NCI-H524 treated with DMSO at 0.1 percent for 48 hours (cell line): ENCODE measurements at places on chromosomes 1 and 21.

GRCh38 chr1:167482184-167482583, 36.1 kb downstream of the CD247 start:
- DNase-seq: no peak

DNA sequence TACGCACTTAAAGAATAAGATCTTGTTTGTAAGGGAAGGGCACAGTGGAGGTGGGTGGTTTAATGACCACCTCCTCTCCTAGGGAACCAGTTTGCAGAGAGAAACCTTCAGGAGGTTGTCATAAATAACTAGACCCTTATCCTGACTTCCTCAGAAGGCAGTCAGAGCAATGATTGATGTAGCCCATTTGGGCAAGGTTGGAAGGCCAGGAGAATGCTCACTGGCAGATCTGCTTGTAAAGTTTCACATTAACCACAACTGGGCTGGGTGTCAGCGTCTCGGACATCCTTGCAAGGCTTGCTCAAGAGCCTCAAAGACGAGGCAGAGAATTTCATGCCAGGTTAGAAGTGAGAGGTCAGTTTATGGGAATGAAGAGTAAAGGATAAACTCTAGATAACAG, 87.6 kb upstream of the TRABD2B start:
- DNase-seq: no peak

DNA sequence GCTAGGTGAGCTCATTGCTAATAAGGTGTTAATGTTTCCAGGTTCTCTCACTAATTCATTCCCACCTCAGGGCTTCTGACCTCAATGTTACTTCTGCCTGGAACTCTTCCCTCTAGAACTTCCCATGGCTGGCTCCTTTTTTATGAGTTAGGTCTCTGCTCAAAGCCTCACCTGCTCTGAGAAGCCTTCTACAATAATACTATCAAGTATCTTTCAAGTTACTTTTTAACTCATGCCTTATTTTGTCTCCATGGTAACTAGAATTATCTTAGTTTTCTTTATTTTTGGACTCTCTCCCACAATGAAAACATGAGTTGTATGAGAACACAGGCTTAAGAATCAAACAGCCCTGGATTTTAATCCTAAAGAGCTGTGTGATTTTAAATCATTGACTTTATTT, 3.5 kb upstream of the C1orf52 start:
- no peak for DNase-seq

- no peak for DNase-seq
These were observed 27.8 kb upstream of the RAP1GAP start for GRCh38 chr1:21696931-21697330.

- DNase-seq: no peak
These were observed 35.1 kb upstream of the DIP2A start for GRCh38 chr21:46423546-46424038.

GRCh38 chr1:218904416-218904815, 269.3 kb upstream of the LYPLAL1 start:
- DNase-seq: no peak

- DNase-seq: no peak
These were observed 38.3 kb upstream of the NRDC start for GRCh38 chr1:51916587-51917405.

- no peak for DNase-seq
These were observed 892.3 kb downstream of the LTN1 start for GRCh38 chr21:28100366-28100765.

DNA sequence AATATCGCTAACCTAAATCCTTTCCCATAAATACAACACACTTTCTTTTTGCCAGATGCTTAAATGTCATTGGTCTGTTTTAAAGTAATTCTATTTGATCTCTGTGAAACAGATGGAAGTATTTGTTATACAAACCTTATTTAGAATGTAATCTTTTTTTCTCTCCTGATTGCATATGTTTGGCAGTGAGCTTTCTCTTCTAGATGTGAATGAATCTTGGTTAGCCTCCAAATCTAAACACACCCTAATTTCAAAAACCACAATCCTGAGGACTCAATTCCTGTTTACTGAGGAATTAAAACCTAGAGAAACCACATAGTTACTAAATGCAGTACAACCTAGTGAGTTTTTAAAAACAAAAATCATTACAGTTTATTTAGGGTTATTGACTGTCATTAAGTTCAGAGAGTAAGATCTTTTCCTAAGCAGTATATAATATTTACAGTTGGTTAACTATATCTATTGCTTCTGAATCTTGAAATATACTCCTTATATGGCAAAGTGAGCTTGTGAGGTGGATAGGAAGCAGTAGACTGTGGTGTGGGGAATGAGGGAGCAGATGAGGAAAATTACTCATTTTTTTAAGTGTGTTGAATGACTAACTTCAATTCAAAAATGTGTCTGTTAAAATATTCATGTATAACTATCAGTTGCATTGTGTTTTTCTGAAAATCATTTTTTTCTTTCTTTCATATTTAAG, 218.7 kb downstream of the FMN2 start:
- no peak for DNase-seq

GRCh38 chr1:207745839-207746767, 5.8 kb upstream of the CD46 start:
- DNase-seq: no peak

DNA sequence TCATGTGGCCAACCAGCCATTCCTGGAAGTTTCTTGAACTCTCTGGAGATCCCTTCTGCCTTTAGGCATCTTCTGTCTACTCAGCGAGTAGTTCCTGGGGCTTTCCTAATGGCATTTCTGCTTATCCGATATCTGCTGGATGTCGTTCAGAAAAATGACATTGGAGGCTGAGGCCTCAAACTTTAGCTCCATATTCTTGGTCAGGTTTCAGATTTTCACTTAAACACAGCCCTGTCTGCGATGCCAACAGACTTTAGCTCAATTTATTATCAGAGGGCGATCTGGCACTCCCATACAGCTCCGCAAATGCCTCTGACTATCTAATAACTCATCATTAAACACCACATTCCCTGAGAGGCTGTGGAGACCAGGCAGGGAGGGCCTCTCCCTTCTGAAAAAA, 46.3 kb upstream of the ETS2 start:
- no peak for DNase-seq

- no peak for DNase-seq
These were observed 11.4 kb downstream of the AMPD2 start for GRCh38 chr1:109630898-109631512.

GRCh38 chr1:162151900-162152829, 82.7 kb downstream of the NOS1AP start:
- DNase-seq: no peak

- DNase-seq: no peak
These were observed 215.3 kb downstream of the BRINP2 start for GRCh38 chr1:177385760-177386698.

GRCh38 chr1:183953031-183953430, 84.5 kb downstream of the COLGALT2 start:
- no peak for DNase-seq

- no peak for DNase-seq
These were observed 311.5 kb upstream of the POGK start for GRCh38 chr1:166527752-166528151.

DNA sequence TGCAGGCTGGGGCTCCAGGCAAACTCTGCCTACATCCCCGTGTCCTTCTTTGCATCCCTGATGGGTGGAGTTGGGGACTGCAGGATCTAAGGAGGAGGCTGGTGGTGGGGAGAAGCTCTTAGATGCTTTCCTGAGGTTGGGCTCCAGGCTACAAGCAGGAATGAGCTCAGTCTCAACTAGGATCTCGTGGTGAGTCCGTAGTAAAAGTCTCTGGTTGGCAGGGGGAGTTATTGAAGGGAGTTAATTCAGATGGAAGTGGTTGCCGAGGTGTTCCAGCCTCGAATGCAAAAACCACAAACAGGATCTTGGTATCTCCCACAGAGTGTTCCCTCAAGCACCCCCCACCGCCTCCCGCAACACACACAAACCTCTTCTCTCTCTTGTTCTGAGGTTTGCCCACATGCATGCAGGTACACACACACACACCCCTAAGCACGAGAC, 35.0 kb downstream of the TMCC2 start:
- DNase-seq: no peak

- no peak for DNase-seq
These were observed 18.6 kb upstream of the PADI1 start for GRCh38 chr1:17186216-17186909.

DNA sequence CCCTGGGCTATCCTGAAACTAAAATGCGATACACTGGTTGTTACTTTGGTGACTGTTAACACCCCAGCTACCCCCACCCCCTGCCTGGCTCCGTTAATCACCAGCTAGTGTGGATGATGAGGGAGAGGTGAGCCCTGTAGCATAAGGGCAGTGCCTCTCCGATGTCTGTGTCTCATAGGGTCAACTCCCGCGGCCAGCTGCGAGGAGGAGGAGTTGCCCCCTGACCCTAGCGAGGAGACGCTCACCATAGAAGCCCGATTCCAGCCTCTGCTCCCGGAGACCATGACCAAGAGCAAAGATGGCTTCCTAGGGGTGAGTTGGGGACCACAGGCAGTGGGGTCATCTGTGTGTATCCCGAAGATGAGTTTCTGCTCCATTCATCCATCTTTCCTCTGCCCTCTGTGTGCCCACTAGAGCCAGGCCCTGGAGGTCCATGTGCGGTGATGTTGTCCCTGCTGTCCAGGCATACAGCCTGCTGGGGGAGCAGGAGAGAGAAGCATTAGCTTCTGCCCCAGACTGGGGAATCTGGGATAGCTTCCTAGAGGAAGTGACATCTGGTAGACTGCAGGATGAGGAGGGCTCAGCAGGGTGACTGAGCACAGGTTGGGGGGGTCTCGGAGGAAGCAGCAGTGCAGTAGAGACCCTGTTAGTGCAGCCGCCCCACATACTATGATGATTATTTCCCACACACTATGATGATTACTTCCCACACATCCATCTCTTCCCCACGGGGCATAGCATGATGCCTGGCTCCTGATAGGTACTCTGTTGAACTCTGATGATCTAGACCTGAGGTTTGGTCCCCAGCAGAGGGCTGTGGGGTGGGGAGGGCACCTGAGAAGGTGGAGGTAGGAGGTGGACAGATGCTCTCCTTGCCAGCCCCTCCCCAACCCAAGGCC, 5.2 kb downstream of the SELENON start:
- DNase-seq: no peak

- no peak for DNase-seq
These were observed 35.0 kb upstream of the TMEM61 start for GRCh38 chr1:54945393-54945936.

DNA sequence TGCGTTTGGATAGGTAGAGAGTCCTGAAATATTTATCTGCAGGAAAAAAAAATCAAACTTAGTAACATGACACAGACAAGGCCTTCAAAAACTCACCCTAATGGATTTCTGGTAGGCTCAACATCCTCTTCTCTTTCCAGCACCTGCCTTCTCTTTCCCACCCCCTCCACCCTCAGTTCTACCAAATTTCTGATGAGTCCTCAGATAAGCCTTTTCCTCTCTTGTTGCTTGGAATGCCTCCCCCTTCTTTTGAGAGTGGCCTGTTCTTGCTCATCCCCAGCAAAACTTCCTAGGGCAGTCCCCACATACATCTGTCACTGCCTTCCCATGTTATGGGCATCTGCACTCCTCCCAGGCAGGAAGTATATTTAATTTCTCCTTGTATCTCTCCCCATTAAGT, 7.6 kb upstream of the LBR start:
- no peak for DNase-seq

- no peak for DNase-seq
These were observed 107.5 kb downstream of the ODF2L start for GRCh38 chr1:86288586-86289147.

DNA sequence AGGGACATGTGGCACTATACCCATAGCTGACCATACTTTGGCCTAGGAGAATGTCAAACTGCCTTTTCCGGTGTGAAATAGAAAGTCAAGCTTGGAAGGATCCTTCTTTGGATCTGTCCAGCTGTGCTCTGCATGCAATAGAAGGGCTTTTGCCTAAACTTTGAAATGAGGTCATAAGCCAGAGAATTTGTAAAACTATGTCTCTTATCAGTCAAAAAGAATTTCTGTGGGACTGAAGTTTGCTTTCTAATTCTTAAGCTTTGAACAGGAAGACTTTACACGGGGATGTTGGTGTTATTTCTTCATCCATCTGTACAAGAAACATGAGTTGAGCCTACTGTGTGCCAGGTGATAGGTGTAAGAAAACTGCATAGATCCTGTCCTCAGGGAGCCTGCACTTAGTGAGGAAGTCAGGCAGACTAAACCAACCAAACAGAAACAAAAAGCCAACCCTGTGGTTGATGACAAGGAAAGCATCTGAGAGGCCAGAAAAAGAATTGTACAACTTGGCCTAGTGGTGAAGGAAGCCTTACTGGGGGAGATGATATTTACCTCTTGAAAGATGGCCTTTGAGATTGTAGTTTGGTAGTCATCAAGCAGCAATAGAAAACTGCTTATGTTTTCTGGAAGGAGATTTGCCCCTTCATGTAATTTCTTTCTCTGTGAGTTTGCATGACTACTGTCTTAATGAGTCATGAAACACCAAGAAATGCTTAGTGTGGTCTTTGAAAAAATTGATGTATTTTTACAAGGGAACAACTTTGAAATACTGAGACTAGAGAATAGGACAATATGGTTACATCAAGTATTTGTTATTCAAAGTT, 24.8 kb downstream of the TGFB2 start:
- no peak for DNase-seq

DNA sequence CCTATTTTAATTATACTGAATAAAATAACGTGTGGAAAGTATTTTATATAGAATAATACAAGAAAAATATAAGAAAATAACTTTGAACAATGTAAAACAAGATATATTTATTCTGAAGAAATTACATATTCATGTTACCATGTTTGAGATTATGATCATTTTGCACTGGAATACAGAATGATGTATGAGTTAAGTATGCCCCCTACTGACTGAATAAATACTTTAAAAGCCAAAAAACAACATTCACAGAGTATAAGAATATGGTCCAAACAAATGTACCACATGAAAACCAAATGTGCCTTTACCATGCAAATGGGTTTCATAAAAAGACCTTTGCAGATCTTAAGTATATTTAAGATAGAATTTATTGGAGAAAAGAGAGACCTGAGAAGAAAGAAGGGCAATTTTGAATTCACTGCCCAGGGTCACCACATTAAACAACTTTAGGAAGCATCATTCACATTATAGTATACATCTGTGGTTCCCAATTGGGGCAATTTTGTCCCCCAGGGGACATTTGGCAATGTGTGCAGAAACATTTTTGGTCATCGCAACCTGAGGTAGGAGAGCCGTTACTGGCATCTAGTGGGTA, 136.6 kb upstream of the GFI1 start:
- DNase-seq: no peak

DNA sequence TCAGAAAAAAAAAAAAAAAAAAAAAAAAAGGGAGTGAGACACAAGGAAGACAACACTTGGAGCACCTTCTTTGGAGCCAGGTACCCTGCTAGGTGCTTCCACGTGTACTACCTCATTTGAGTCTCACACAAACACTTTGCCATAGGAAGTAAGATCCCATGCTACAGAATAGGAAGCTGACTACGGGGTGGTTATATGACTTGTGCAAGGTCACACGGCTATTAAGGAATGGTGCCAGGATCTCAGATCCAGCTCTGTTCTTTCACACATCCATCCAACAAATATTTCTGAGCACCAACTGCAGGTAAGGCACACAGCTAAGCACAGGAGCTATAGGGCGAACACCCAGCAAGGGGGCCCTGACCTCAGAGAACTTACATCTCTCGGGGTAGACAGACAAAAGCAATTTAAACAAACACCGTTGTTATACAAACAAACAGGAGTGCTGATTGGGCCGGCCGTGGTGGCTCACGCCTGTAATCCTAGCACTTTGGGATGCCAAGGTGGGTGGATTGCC, 22.4 kb downstream of the PTAFR start:
- no peak for DNase-seq
